ENCODE measurements at places on chromosomes 3 and 15.

DNA sequence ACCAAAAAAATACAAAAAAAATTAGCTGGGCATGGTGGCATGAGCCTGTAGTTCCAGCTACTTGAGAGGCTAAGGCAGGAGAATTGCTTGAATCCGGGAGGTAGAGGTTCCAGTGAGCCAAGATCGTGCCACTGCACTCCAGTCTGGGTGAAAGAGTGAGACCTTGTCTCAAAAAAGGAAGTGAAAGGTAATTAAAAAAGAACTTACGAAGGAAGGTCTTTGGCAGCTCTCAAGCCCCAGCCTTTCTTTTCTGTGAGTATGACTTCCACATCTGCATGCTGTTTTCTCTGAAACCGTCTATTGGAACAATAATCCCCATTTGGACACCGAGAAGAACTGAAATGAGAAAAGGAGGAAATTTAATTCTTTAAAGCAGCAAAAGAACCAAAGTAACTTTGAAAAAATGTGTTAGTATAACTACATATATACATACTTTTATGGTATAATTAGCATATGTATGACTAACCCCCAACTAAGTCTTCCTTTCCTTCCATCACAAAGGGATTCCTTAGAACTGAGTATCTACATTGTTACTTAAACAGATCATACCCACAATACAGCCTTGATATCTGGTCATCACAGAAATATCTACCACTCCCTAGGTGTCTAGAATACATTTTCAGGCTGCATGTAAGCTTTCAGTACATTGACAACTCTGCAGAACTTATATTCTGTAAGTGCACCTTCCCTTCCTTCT, 50.1 kb downstream of the SETD2 start:
- DNase-seq, result no peak

DNA sequence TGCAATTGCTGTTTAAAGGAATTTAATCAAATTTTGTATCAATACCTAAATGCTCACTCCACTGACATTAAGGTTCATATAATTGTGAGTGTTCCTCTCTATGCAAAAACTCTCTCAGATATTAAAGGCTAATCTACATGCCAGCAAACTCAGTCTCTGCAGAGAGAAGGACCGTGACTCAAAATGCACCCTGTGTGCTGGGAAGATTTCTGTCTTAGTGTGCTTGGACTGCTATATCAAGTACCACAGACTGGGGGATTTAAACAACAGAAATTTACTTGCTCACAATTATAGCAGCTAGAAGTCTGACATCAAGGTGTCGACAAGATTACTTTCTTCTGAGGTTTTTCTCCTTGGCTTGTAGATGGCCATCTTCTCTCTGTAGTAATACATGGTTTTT, 18.6 kb upstream of the PFN2 start:
- DNase-seq, result no peak

DNA sequence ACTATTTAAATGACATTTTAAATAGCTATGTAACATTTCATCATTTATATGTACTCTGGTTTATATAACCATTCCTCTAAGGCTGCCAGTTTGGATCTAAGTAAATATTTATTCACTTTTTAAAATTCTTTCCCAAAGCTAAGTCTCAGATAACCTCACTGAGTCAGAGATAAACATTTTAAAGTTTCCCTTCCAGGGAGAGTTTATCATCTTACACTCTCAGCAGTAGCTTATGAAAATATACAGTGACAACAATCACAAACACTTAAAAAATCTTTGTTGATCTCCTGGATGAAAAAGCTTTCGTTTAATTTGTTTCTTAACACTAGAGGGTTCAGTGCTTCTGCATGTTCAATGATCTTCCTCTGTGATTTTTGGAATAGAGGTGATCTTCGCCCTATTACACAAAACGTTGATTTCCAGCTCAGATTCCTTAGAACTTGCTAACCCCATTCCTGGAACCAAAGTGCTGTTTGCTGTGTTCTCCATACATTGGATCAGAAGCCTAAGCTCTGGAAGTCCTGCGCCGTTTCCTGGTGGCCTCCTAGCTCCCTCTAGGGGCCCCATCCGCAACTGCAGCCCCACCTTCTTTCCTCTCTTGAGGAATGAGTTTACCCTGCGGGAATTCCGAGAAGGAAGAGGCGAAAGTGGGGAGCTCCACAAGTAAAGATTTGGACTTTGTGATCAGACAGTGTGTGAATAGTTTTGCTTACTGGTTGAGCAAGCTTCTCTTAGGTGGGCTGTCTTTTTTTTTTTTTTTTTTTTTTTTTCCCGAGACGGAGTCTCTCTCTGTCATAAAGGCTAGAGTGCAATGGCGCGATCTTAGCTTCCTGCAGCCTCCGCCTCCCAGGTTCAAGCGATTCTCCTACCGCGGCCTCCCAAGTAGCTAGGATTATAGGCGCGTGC, 29.3 kb upstream of the SACM1L start:
- DNase-seq, result peak; percentile 46

GRCh38 chr3:17478673-17479072, 263.8 kb downstream of the TBC1D5 start:
- no peak for DNase-seq

DNA sequence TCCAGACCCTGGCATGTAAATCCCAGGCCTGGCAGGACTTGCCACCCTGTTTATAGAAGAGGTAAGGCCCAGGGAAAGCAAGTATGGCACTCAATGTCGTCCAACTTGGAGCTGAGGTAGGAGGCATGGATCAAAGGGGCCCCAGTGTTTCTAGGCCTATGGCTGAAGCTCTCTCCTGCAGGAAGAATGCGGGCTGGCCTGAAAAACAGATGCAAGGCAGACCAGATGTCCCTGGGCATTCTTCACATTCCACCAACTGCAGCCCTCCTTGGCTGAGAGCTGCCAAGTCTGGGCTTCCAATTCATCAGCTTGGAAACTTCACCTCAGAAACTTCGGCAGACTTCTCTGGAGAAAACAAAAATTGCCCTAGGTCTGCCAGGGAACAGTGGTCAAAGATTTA, 22.2 kb downstream of the MESD start:
- DNase-seq, result no peak

- no peak for DNase-seq
Observed at GRCh38 chr3:65174713-65175112, 486.9 kb upstream of the ADAMTS9 start.

GRCh38 chr15:66862111-66862939, 160.3 kb downstream of the SMAD6 start:
- DNase-seq, result no peak
